GM12878 (cell line): ENCODE measurements at places on chromosomes 6 and 20. TPM values are rescaled to one million over a fixed set of nuclear protein-coding genes. Genes with fewer than 3 reads are reported as not detected.

The C20orf202 gene
- not detected in 2 replicates for polyA plus RNA-seq

The PRDM13 gene
- polyA plus RNA-seq: 0.04 TPM in 1 of 2 replicates, not detected in the other

The CNR1 gene
- polyA plus RNA-seq: 6.1 and 6.8 TPM in 2 replicates

The ADA gene
- polyA plus RNA-seq: 189 and 207 TPM in 2 replicates

The ZGPAT gene
- 45.2 and 52.9 TPM in 2 replicates for polyA plus RNA-seq

The ID4 gene
- polyA plus RNA-seq: not detected in 2 replicates

The MEP1A gene
- not detected in 2 replicates for polyA plus RNA-seq

The FAM83D gene
- 34.2 and 36.5 TPM in 2 replicates for polyA plus RNA-seq

The SLC17A2 gene
- polyA plus RNA-seq: not detected in 2 replicates

The TNFRSF21 gene
- polyA plus RNA-seq: 0.21 and 0.42 TPM in 2 replicates

The SPATA2 gene
- polyA plus RNA-seq: 7.9 and 9.7 TPM in 2 replicates

The TREML2 gene
- 7.4 and 8.4 TPM in 2 replicates for polyA plus RNA-seq

The ADAM33 gene
- polyA plus RNA-seq: not detected in 2 replicates

The C6orf58 gene
- 0.23 and 0.42 TPM in 2 replicates for polyA plus RNA-seq

The SAMD10 gene
- 15.0 and 19.5 TPM in 2 replicates for polyA plus RNA-seq

The BPIFB2 gene
- polyA plus RNA-seq: not detected in 2 replicates
